CD4-positive, alpha-beta T cell treated with Interleukin-15 for 1 hour (primary cell): ENCODE measurements at places on chromosomes 6 and 20.

GRCh38 chr6:154757352-154758050, 24.3 kb downstream of the SCAF8 start:
- DNase-seq, result no peak

DNA sequence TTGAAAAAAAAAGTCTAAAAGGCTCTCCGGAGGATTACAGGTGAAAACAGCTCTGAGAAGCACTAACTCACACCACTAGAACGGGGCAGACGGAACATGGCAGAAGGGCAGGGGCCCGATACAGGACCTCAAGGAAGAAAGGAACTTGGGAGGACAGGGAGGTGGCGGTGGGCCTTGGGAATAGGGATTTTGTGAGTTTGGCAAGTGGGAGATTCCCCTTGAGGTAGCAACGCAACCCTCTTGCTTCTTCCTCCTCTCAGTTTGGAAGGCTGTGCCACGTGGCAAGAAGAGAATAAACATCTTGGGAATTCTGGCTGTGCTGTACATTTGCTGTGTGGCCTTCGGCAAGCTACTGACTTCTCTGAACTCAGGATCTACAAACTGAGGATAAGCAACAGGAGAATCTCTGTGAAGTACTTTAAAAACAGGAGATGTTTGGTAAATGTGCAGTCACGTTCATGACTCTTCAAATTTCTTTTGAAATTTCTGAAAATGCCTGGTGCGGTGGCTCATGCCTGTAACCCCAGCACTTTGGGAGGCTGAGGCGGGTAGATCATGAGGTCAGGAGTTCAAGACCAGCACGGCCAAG, 220.8 kb downstream of the BCAS1 start:
- DNase-seq, result no peak

DNA sequence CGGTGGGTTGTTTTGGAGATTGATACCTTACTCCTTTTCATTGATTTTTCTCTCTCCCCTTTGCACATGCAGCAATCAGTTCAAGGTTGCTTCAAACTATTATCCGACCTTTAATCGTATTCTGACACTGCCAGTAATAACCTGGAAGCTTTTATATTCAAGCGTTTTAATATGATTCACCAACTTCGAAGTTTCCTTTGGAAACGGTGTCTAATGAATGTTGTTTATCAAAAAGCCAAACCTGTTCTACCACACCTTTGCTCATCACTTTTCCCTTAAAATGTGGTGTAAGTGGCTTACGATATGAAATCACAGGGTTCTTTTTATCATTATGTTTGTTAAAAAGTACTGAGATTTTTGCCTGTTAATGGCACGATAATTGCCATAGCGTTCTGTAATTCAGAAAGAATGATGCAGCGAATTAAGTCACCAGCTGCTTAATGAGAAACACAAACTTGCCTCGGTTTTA, 660 bp downstream of the STXBP5 start:
- DNase-seq, result no peak

DNA sequence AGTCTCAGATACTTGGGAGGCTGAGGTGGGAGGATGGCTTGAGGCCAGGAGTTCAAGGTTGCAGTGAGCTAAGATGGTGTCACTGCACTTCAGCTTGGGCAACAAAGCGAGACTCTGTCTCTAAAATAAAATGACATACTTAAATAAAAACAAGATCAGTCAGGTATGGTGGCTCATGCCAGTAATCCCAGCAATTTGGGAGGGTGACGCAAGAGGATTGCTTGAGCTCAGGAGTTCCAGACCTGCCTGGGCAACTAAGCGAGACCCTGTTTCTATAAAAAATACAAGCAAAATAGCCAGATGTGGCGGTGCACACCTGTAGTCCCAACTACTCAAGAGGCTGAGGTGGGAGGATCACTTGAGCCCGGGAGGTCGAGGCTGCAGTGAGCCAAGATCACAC, 149.6 kb downstream of the ZFP64 start:
- no peak for DNase-seq

DNA sequence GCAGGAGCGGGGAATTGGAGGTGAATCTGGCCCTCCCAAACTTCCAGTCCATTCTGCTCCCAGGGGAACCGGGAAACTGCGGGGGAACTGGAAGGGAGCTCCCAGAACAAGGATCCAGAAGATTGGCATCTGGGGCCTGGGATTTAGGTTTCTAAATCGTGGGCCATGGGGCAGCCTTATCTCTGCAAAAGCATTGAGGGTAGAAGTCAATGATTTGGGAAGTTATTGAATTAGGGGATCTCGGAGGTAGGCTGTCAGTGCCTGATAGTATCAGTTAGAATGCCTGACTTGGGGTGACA, 45.1 kb downstream of the HNF4A start:
- no peak for DNase-seq

DNA sequence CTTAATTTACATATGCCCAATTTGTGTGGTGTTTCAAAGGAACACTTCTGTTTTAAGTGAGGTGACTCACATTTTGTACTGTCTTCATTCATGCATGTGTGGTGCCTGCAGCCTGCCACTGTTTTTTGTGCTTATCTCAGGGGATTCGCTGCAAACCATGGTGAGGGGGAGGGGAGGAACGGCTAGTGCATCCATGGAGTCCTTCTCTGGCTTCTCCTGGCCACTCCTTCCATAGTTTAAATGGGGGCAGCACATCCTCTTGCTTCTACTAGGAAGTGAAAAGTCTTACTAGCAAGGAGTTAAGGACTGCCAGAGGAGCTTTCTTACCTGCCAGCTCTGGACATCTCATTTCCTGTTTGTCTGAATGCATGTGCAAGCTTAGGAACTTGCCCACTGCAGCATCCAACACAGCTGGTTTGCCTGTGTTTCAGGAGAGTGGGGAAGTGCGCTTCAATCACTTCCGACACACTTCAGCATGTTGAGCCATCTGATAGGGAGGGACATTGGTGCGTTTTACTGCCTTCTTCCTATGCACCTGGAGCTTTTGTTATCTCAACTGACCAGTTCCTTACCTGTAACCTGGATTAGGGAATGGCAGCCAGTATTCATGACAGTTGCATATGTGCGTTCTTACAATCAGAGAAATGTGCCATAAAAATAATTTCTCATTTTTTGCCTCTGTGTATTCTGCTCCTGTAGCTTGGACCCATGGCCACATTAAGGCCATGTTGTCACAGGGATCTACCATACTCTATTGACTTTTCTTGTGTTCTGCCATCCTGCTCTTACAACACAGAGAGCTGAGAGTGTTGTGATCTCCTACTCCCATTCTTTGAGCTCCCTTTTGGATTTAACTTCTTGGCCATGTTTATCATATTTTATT, 211.3 kb downstream of the ARID1B start:
- DNase-seq, result no peak

GRCh38 chr6:114195027-114195365, 147.8 kb downstream of the HS3ST5 start:
- no peak for DNase-seq

- no peak for DNase-seq
These were observed 97.8 kb downstream of the JARID2 start for GRCh38 chr6:15343490-15344191.

GRCh38 chr6:106255306-106255705, 70.3 kb downstream of the ATG5 start:
- no peak for DNase-seq

GRCh38 chr20:34693414-34693813, 10.7 kb upstream of the TP53INP2 start:
- DNase-seq, result no peak

GRCh38 chr20:47428851-47429336, 72.4 kb upstream of the ZMYND8 start:
- no peak for DNase-seq

DNA sequence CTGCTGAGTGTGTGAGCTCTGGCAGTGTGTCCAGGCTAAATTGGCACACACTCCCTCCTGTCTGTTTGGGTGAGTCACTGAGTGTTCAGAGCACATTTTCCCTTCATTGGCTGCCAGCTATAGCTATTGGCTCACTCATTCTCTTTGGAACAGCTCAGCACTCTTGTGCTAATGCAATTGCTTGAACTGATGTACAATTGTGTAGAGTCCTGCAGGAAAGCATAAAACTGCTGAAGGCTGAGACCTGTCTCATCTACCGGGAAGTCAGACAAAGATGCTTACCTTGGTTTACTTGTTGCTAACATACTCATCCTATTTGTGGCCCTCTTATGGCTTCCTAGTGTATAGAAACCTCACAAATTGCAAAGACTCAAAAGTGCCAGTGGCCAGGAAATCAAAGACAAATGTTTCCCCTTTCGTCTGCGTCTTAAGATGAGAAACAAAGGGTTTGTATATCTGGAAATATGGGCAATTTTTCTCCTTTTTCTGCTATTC, 351.0 kb downstream of the BCKDHB start:
- no peak for DNase-seq

DNA sequence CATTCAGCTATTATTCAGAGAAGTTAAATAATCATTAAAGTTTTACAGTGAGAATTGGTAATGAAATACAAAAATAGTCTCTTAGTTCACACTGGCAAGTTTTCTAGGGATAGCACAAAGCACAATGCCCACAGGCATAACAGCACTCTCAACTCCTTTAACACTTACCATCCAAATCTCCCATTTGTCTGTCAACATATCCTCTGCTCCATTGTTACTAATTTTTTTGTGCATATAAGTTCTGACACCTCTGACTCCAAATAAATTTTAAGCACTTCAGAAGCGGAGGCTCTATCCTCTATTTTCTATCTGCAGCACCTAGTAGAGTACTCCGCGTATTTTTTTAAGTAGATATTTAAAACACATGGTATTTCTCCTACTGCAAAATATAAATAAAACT, 15.6 kb upstream of the RSPO3 start:
- no peak for DNase-seq

DNA sequence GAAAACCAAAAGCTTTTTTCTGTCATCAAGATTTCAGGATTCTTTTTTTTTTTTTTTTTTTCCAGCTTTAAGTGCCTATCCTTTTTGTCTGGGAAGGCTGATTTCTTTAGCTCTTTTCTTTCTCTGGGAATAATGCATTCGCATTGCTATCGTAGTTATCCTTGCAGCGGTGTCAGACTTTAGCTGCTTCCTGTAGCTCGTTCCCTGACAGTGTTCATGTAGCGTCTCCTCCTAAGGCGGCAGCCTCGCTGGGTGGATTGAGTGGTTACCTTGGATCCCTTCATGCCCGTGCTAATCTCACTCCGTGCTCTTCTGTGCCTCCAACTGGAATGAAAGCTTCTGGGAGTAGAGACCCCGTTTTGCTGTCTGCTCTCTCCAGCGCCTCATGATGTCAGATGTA, 43.1 kb downstream of the UST start:
- no peak for DNase-seq

DNA sequence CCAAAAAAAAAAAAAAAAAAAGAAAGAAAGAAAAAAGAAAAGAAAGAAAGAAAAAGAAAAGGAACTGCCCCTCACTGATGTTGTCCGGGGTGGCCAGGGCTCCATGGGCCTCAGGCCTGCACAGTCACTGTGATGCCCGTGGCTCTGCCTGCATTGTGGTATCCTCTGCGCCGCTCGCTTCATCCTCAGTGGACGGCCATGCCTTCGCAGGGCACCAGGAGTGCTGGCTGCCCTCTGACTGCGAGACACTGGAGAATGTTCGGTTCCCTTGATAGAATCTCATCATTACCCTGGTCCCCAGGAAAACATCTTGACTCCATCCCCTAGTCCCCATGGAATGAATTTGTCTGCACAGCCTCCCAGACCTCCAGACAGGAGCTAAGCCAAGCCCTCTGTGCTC, 61.7 kb downstream of the TMEM242 start:
- no peak for DNase-seq

GRCh38 chr20:8216375-8217200, 84.5 kb downstream of the PLCB1 start:
- no peak for DNase-seq

- DNase-seq, result peak; percentile 26
These were observed 3.3 kb downstream of the KCNS1 start for GRCh38 chr20:45097485-45098102.

DNA sequence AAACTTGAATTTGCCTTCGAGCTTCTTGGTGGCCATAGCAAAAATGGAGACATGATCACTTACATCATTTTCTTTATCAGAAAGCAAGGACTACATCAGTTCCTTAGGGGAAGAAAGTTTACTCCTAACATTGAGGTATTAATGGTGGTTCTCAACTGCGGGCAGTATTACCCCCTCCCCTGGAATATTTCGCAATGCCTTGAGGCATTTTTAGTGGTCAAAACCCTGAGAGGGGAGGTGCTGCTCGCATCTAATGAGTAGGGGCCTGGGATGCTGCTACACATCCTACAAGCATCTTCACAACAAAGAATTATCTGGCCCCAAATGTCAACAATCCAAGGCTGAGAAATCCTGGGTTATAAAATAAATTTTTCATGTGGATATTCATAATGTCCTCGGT, 222.2 kb upstream of the TSHZ2 start:
- no peak for DNase-seq

- no peak for DNase-seq
These were observed 375.1 kb downstream of the HACE1 start for GRCh38 chr6:104484626-104485025.

DNA sequence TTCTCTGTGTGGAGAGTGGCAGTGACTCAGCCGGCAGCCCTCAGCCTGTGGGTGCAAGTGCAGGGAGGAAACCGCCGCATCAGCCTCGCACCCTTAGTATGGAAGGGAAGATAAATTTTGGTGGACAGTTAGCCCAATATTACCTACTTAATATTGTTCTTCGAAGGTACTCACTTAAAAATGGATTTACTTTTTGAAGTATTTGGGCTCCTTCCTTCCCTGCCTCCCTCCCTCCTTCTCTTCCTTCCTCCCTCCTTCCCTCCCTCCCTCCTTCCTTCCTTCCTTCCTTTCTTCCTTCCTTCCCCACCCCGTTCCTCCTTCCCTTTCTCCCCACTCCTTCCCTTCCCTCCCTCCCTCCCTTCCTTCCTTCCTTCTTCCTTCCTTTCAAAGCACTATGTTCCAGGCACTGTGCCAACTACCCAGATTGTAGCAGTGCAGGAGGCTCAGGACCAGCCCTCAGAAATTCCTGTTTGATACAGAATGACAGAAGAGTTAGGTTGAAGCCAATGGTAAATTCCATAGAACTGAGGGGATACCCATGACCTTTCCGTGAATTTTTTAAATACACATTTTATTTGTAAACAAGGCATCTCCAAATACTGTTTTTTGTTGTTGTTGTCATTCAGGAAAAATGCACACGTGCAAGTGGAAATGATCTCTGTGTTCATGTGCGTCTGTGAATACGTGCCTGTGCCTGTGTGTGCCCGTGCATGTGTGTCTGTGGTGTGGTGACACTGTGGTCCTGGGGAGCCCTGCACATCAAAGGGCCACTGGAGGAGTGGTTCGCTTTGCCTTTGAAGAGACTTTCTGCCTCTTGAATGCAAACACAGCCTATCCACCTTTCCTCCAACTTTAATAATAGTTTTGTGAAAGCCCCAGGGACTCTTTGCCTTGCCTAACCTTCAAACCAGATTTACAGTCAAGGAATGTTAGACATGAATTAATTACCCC, 141.7 kb downstream of the EDN3 start:
- DNase-seq, result no peak

DNA sequence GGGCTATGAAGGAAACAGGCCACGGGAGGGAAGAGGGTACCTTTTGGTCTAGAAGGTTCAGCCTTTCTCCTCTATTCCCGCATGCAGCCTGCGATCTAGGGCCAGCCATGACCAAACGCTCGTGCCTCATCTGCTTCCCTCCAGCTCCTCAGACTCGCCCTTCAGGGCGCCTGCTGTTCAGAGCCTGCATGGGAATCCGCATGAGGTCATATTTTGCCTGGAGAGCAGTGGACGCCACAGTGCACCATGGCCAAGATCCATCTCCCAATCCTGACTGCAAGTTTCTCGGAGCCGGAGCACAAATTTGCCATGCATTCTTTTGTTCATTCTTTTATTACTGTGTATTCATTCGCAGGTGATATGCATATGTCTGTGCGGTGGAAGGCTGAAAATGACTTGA, 608.1 kb downstream of the QKI start:
- no peak for DNase-seq

- DNase-seq, result no peak
These were observed 171.0 kb downstream of the GPX5 start for GRCh38 chr6:28696682-28697081.

GRCh38 chr6:163834226-163834970, 419.9 kb downstream of the QKI start:
- no peak for DNase-seq
